ENCODE measurements at places on chromosomes 11 and 22.

DNA sequence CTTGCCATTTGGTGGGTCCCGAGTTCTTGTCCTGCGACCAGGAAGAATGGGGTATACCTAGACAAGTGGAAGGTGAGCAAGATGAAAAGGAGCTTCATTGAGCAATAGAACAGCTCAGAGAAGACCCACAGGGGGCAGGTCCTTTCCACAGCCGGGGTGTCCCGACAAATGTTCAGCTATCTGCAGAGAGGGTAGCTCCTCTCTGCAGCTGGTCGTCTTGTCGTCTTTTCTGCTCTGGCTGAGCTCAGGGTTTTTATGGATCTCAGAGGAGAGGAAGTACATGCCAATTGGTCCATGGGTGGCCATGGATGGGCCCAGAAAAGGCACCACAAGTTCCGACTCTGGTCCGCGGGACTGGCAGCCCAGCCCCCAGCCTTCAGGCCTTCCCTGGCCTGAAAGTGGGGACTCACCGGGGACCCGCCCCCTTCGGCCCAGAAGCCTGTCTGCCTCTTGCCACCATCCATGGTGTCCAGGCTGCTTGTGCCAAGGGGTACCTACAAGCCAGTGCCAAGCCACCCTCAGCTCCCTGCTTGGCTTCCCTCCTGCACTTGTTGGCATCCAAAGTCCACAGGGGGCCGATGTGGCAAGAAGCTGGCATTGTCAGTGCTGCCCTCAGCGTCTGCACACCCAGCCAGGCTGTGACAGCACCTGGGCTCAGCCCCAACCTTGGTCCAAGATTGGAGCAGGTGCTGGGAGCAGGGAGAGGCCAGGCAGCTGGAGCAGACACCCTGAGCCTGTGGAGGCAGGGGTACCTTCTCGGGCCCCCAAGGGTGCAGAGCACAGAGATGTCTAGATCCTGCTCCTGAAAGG is 438.9 kb downstream of the TBC1D22A start:
- no peak for DNase-seq

DNA sequence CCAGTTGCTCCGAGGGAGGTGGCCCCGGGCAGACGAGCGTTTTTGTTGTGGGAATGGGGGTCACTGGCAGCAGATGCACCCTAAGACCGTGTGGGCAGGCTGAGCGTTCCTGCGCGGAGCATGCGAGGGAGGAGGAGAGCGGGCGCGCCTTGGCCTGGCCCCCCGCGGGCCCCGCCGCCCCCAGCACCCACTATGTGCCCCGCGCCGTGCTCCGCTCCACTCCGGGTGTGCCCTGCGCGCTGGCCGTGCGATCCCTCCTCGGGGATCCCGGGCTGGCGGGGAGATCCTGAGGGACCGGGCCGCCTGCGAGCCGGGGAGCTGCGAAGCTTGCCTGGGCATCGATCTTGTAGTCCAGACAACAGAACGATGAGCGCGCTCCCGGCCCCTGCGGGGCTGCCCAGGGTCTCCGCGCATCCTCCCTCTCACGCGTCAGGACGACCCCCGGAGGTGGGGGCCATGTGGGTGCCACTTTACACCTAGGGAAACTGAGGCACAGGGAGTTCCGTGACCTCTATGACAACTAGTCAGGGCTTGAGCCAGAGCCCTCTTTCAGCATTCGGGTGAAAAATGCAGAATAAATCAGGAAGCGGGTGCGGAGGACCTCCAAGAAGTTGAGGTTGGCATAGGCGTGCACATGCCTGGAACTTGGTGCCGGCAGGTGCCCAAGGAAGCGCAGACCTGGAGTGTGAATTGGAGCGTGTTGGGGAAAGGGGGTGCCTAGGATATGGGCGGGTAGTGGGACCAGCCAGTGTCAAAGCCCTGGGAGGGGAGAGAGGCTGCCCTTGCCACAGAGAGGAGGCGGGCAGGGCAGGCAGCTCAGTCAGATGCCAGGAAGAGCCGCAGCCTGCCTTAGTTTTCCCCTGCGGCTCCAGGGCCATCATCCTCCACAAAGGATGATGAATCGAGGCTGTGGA is 1.3 kb upstream of the KMT5B start:
- no peak for DNase-seq

DNA sequence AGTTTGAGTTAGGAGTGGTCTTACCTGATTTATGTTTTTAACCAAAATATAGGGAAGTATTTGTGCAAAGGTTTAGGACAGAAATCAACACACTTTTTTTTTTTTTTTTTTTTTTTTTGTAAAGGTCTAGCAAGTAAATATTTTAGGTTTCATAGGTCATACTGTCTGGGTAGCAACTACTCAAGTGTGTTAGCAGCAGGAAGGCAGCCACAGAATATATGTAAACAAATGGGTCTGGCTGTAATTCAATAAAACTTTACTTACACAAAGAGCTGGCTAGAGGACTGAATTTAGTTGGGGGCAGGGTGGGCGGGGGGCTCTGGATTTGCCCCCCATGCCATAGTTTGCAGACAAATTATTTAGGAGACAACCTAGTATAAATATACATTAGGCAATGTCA is 510.4 kb downstream of the NELL1 start:
- DNase-seq: no peak

GRCh38 chr11:35180317-35181233 is 41.6 kb downstream of the CD44 start:
- no peak for DNase-seq

DNA sequence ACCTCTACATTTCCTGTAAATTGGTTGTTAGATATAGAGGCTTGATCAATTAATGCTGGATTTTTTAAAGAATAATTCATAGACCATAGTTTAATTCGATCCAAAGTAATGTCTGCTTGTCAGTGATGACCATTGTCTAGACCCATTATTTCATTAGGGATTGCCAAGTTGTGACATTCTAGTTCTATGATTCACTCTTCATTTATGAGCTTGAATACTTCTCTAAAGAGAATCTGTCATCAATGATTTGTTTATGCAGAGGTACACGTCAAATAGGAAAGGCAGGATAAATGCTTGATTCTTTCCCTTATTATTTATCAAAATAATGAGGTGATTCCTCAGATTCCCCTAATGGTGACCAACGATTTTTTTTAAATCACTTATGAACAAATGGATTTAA is 24.0 kb upstream of the ROBO3 start:
- DNase-seq: no peak
